ENCODE measurements at places on chromosomes 2 and 18.

GRCh38 chr2:122481717-122482116, 726.3 kb downstream of the TSN start:
- no peak overlapping the region for H3K27ac ChIP-seq
- DNase-seq, result no peak
- H3K27me3 ChIP-seq, result peaks cover 4% of the 10 kb centered on the region
- no peaks in the 10 kb centered on the region for H3K36me3 ChIP-seq
- peaks cover 12% of the 10 kb centered on the region for H3K4me1 ChIP-seq

GRCh38 chr2:186575302-186575701, 14.6 kb upstream of the ITGAV start:
- no peak overlapping the region for H3K4me3 ChIP-seq
- DNase-seq, result no peak
- no peaks in the 10 kb centered on the region for H3K27me3 ChIP-seq
- H3K4me1 ChIP-seq, result peaks cover 24% of the 10 kb centered on the region
- H3K36me3 ChIP-seq, result no peaks in the 10 kb centered on the region
- H3K27ac ChIP-seq, result peak overlapping the region; percentile 76

- peaks cover 5% of the 10 kb centered on the region for H3K27me3 ChIP-seq
- H3K4me1 ChIP-seq, result peaks cover 4% of the 10 kb centered on the region
- DNase-seq, result no peak
- no peak overlapping the region for H3K27ac ChIP-seq
Observed at GRCh38 chr2:60347781-60348180, 205.7 kb downstream of the BCL11A start.

GRCh38 chr2:215833531-215834162, 179.7 kb downstream of the MREG start:
- peak overlapping the region; percentile 17 for H3K4me3 ChIP-seq
- peak overlapping the region; percentile 51 for H3K27ac ChIP-seq
- no peak for DNase-seq
- peaks cover 28% of the 10 kb centered on the region for H3K4me1 ChIP-seq
- H3K36me3 ChIP-seq, result no peaks in the 10 kb centered on the region

- H3K4me1 ChIP-seq, result peaks cover 4% of the 10 kb centered on the region
- no peak overlapping the region for H3K4me3 ChIP-seq
- no peaks in the 10 kb centered on the region for H3K36me3 ChIP-seq
- no peaks in the 10 kb centered on the region for H3K27me3 ChIP-seq
Observed at GRCh38 chr2:162795312-162795711, 43.3 kb downstream of the KCNH7 start.

DNA sequence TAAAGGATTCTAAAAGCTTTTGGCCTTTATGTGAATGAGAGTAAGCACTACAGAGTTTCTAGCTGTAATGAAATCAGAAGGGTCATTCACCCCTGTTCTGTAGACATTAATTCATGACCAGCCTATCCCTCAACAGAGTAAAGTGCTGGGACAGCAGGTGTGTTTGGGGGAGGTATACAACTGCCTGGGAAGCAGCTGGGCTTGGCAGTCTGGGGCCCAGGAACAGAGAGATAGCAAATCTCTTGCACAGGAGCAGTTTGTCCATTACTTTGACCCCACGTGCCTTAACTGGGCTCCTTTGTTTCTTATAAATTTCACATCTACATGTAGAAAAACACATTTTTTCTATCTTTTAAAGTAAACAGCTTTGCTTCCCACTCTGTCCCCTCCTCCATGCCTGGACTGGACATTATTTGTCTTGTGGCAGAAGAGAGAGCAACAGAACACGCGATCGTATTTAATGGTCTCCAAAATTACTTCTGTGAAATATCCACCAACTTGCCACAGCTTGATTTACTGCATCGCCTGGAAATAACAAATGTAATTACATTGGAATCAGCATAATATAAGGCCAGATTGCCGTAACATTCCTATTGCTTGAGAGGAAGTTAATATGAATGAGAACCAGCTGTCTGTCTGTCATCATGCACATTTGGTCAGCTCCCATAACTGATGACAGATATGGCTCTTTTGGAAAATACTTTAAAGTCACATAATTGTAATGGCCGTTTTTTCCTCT, 263.8 kb downstream of the RBM43 start:
- peaks cover 19% of the 10 kb centered on the region for H3K4me1 ChIP-seq
- H3K27me3 ChIP-seq, result no peaks in the 10 kb centered on the region
- DNase-seq, result no peak
- no peak overlapping the region for H3K27ac ChIP-seq

DNA sequence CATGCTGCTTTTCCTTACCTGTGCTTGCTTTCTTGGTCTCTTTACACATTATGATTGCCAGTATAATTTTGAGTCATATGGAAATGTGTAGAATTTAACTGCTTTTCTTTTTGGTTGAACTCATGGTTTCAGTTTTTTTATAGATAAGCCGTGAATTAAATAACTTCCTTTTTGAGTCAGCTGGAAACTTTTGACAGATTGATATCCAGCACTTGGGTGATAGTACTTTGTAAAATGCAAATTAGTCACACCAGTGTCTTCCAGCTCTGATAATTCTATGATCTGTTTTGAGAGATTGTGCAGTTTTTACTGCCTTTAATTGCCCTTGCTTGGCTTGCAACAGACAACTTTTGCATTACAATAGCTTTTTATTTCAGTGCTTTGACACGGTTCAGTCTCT, 86.4 kb downstream of the NCOA1 start:
- H3K4me3 ChIP-seq, result no peak overlapping the region
- no peak for DNase-seq
- H3K36me3 ChIP-seq, result peaks cover 6% of the 10 kb centered on the region
- no peak overlapping the region for H3K27ac ChIP-seq
- H3K27me3 ChIP-seq, result no peaks in the 10 kb centered on the region
